Activated CD8-positive, alpha-beta memory T cell treated with anti-CD3 and anti-CD28 coated beads for 48 hours (primary cell): ENCODE measurements at places on chromosomes 16 and 17.

GRCh38 chr16:55372792-55373488 is 48.9 kb downstream of the IRX6 start:
- no peak for DNase-seq

GRCh38 chr17:77432742-77433141 is 292.0 kb downstream of the SEC14L1 start:
- DNase-seq: no peak

GRCh38 chr16:56362057-56362655 is 63.2 kb downstream of the AMFR start:
- no peak for DNase-seq

- DNase-seq: no peak
These were observed 124.7 kb upstream of the NOG start for GRCh38 chr17:56468840-56469239.

DNA sequence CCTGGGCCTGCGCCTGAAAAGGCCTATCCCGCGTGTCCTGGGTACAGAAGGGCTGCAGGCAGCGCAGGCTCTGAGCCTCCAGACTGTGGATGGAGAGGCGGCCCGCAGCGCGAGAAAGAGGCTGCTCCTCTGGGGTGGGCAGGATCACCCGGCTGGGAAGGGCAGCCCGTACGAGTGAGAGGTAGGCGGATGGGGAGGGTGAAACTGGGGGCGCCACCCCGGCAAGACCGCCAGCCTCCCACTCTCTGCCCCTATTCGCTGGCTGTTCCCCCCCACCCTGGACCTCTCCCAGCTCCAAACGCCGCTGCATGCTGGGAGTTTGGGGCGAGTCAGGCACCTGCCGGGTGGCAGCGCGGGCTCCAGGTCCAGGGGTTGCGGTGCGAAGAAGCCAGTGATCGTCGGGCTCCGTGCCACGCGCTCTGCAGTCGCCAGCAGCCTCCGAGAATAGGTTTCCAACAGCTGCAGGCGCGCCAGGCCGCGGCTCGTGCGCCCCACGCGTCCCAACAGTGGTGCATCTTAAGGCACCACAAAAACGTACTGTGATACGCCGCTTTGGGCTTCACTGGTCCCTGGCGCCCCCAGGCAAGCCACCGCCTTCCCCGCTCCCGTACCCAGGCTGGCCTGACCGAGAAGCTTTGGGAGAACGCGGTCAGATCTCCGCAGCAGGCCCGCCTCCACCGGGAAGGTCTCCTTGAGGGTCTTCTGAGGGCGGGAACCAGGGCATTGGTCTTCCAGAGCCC is 1.1 kb downstream of the NOXO1 start:
- DNase-seq: no peak

- DNase-seq: no peak
These were observed 91.1 kb downstream of the IRF8 start for GRCh38 chr16:85989863-85990643.

DNA sequence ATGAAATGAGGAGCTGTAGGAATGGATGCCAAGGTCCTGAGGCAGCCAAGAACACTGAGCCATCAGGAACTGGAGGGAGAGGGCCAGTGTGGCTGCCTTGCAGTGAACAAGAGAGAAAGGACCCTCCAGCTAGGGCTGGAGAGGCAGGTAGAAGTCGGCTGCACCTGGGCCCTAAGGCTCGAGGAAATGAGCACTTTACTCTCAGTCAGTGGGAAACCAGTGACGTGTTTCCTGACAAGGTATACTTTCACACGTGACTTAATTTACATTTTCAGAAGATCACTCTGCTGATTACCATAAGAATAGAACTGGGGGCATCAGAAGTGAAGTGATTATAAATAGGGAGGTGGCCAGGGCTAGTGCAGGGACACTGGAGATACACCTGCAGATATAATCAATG is 115.2 kb downstream of the C17orf67 start:
- no peak for DNase-seq

DNA sequence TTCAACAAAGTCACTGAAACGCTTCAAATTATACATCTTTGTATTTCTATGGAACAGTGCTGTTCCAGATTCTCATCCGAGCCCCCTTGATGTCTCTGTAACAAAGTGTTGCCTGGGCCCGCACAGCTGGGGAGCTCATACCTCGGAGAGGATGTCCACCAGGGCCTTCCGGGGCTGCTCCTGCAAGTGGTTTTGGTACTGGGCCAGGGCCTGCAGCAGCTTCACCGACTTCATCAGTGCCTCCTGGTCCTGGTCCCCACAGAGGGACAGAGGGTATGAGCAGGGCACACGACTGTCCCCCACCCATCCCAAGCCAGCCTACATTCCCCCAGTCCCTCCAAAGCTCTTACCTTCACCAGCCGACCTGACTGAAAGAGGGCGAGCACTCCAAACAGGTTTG is 1.5 kb downstream of the MYBBP1A start:
- DNase-seq: no peak

- no peak for DNase-seq
These were observed 9.2 kb downstream of the CTU2 start for GRCh38 chr16:88715312-88716190.

DNA sequence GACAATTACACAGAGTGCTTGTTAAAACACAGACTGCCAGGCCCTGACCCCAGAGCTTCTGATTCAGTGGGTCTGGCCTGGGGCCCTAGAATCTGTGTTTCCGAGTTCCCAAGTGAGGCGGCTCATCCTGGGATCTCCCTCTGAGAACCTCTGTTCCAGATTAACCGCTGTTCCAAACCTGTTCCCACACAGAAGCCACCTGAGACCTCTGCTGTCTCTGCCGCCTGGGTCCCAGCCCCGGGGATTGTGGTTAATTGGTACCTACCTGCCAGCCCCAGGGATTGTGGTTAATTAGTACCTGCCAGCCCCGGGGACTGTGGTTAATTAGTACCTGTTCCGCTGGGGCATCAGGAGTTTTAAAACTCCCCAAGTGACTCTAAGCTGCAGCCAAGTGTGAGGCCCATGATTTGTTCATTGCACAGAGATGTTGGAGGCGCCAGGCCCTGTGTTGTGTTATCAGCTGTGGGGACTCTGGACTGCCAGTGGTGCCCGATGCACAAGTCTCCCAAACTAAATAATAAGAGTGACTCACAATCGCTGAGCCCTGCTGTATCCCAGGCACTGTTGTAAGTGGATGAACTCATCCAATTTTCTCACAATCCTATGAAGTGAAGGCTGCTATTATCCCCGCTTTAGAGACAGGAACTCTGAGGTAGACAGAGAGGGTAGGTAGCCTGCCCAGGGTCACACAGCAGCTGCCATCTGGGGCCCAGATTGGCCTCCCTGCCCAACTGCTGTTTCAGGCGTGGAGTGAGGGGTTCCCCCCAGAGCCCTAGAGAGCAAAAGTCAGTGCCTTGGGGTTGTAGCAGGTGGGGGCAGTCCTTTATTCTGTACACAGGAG is 219.7 kb downstream of the IRF8 start:
- no peak for DNase-seq

DNA sequence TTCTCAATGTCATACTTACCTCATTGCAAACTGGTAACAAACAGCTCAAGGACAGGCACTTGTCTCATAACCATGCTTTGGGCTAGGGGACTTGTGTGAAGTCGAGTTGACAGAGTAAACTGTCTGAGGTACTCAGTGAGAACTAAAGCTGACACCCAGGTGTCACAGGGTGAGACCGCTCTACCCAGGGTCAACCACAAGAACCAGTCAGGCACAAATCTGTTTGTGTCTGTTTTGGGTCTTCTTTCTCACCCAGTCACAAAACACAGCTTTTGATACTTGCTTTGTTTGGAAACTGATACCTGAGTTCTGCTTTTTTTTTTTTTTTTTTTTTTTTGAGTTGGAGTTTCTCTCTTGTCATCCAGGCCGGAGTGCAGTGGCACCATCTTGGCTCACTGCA is 161.1 kb downstream of the STX8 start:
- no peak for DNase-seq

- no peak for DNase-seq
These were observed 21.3 kb downstream of the C16orf95 start for GRCh38 chr16:87295661-87296531.

GRCh38 chr16:66332634-66333610 is 33.6 kb upstream of the CDH5 start:
- no peak for DNase-seq

DNA sequence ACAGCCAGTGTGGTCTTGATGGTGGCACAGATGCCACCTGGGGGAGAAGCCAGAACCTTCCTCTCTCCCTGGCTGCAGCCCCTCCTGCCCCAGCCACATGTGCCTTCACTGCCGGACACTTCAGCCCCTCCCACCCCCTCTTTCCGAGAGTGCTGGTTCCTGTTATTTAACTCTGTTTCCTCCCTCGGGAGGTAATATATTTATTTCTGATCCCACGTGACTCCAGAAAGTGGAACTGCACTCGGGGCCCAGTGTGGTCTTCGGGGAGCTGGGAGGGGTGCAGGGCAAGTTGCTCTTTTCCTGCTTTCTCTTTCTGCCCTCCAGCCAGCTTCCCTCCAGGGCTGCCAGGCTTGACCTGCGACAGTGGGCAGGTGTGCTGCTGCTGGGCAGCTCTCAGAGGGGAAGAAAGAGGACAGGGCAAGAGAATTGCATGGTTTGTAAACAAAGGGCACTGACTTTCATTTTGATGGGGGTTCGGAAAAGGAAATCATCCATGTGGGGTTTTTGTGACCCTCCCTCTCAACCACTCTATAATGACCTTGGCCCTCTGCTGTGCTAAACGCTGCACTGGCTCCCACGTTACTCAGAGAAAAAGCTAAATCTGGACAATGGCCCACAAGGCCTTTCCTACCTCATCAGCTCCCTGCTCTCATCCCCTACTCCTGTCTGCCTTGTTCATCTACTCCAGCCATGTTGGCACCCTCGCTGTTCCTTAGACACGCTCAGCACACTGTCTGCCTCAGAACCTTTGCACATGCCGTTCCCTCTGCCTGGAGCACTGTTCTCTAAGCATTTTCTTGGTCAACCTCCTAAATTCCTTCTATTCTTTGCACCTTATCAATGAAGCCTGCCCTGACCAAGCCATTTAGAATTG is 8.2 kb upstream of the CIITA start:
- DNase-seq: no peak

DNA sequence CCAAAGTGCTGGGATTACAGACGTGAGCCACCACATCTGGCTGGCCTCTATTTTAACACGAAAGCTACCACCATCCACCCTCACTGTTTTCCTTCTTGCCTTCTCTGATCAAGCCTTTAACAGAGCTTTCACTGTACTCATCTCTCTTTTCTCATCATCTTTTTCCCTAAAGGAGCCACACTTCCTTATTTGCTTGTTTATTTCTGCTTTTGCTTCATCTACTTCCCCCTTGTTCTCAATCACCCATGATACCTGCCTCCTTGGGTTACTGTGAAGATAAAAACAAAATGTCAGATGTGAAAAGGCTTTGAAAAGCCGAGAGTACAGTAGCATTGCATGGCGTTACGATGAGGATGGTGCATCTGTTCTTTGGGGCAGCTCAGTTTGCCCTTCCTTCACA is 79.9 kb downstream of the ZNF18 start:
- no peak for DNase-seq

DNA sequence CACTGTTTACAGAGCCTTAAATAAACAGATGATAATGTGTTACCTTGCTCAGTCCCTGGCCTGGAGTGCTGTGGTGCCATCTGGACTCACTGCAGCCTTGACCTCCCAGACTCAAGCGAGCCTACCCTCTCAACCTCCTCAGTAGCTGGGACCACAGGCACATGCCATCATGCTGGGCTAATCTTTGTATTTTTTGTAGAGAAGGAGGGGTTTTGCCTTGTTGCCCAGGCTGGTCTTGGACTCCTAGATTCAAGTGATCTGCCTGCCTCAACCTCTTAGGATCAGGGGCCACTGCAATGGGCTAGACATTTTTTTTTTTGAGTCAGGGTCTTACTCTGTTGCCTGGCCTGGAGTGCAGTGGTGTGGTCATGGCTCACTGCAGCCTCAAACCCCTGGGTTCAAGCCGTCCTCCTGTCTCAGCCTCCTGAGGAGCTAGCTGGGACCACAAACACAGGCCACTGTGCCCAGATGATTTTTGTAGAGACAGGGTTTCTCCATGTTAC is 5.0 kb upstream of the NAGLU start:
- DNase-seq: no peak

DNA sequence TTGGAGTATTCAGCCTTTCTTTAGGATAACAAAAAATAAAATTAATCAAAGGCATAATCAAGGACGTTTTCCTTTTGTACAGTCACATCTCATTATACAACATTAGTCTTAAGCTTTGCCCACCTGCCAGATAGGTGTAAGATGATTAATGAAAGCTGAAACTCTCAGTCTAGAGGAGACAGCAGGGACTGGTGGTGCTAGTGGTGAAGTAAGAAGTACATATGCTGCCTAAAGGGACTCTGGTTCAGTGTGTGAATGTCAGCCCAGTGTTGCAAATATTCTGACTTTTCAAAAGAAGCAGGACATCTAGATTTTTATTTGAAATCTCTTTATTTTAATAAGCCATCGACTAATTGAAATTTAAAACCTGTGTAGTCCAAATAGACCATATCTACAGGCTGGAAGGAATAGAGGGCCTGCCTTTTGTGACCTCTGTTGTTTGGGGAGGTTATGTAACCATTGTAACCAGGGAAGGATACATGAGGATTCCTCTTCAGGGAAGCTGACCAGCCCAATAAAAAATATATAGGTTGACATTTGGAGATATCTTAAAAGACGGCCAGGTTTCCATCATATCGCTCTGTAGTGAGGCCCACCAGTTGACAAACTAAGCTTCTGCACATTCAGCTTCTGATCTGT is 54.1 kb downstream of the FTO start:
- DNase-seq: no peak

DNA sequence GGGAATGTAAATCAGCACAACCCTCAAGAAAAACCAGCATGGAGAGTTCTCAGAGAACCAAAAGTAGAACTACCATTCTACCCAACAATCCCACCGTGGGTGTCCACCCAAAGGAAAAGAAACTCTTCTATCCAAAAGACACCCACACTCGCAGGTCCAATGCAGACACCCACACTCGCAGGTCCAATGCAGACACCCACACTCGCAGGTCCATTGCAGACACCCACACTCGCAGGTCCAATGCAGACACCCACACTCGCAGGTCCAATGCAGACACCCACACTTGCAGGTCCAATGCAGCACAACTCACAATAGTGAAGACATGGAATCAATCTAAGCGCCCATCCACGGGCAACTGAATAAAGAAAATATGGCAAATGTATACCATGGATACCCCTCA is 77.0 kb upstream of the RPH3AL start:
- DNase-seq: no peak

DNA sequence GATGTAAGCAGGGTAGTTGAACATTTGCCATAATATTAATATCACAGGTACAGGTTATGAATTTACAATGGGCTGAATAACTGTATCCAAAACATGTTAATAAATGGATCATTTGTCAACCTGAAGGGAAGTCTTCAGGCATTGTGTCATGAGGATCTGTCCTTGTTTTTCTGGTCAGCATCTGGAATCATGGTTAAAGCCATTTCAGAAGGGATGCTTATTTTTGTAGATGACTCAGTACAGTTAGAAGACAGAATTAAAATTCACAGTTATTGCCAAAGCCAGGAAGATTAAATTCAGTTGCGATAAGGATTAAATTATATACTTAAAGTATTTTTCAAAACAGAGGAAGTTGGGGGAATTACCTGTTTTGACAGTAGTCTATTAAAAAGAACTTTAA is 8.0 kb downstream of the PSMD11 start:
- no peak for DNase-seq
